A673 (cell line): ENCODE measurements at places on chromosomes 16 and 17.

- DNase-seq = no peak
These were observed 21.1 kb upstream of the JPT2 start for GRCh38 chr16:1656808-1657617.

DNA sequence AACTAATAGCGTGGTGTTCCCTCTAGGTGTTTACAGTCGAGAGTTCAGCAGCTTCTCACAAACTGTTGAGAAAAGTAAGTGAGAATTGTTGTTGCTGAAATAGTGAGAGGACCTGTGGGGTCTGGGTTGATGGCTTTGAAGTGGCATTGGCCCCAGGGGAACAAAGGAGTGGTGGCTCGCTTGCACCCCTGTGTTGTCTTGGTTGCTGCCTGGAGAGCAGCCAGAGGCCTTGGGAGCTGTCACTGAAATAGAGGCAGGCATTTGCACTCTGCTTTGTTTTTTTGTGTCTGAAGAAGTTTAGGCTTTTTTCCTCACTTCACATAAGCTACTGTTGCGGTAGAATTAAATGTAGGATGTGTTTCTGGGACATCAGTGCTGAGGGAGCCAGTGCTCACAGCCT, 36.8 kb downstream of the PRMT7 start:
- no peak for DNase-seq

DNA sequence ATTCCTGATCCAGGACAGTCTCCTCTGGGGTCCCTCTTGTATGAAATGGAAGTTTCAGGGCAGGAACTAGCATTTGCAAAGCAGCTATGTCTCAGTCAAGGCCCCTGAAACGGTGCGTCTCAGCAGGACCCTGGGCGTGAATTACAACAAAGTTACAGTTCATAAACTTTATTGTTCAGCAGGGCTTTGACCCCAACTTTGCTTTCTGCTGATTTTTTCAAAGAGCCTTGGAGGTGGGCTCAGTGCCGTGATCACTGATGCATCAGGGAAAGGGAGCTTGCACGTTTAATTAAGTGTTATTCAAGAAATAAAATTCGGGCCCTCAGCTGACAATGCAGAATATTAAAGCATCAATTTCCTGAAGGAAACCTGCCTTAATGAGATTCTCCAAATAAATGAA, 260.1 kb upstream of the C16orf82 start:
- no peak for DNase-seq

GRCh38 chr17:42720996-42721583, 23.8 kb downstream of the EZH1 start:
- peak; percentile 57 for DNase-seq

DNA sequence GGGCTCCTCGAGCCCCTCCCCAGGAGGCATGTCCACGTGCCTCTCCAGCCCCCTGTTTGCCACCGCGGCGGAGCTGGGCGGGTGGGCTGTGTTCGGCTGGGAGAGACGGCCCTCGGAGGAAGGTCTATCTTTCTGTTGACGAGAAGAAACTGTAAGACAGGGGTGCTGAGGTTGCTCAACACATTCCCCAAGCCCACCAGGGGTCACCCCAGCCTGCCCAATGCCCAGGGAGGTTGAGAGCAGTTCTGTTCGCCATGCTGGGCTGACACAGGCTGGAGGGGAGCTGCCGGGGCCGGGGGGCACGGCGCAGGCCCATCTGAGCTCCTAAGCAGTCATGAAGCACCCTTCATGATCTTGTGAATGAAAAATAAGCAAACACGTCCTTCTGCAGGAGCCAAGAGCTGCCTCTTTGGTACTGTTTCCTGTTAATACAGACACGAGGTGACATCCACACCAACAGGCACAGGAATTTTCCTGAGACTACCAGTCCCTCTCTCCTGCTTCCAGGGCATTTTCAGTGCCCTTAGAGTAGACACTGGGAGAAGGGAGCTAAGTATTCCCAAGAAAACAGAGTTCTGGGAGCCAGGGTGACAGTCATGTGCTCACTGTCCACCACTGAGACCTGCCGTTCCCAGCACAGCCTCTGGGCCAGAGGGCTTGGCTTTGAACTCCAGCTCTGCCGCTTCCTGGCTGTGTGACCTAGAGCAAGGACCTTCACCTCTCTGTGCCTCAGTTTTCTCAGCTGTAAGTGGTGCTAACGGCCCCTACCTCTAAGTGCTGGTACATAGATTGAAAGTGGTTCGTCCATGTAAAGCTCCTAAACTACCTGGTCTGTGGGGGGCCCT, 9.2 kb downstream of the UBALD2 start:
- DNase-seq = no peak

GRCh38 chr16:11507991-11508390, 78.7 kb downstream of the LITAF start:
- no peak for DNase-seq

- no peak for DNase-seq
These were observed 385.8 kb upstream of the MAF start for GRCh38 chr16:79986352-79986751.

- no peak for DNase-seq
These were observed 5.5 kb downstream of the SLC13A2 start for GRCh38 chr17:28478712-28479615.

DNA sequence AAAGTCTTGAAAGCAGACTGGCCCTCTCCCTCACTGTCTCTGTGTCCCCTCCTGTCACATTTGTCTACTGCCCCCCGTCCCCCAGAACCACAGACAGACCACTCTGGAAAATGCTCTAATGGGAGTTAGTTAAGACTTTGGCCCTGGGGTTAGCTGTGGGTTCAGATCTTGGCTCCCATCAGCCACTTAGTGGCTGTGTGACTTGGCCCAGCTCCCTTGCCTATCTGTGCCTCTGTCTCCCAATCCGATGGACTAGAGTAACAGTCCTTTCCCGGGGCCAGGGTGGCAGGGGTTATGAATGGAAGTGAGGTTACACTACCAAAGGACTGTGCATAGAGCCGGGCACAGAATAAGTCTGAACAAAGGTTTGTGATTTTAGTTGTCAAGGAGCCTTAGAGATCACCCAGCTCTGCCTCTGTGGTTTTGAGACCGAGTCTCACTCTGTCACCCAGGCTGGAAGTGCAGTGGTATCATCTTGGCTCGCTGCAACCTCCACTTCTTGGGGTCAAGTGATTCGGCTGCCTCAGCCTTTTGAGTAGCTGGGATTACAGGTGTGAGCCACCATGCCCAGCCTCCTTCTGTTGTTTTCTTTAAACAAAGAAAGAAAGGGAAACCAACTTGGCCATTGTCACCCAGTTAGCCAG, 23.7 kb downstream of the PPL start:
- DNase-seq = no peak

- no peak for DNase-seq
These were observed 112.6 kb downstream of the OR1D5 start for GRCh38 chr17:2950846-2951245.

DNA sequence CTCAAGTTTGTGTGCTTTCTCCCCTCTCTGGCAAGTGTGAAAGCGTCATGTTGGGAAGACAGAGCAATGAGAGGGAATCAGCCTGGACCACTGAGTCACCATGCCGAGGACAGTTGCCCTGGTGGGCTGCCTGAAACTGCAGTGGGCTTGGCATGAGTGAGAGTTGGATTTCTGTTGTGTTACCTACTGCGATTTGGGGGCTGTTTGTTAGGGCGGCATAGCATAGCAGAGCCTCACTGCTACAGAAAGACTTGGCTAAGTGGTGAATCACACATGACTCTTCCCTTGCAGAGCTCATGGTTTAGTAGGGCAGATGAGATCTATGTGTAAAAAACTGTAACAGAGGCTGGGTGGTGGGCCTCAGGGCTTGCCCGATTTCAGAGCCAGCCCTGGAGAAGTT, 324.6 kb downstream of the C16orf95 start:
- DNase-seq = no peak

- peak; percentile 12 for DNase-seq
These were observed 64.6 kb upstream of the CRHR1 start for GRCh38 chr17:45719335-45720071.

- DNase-seq = no peak
These were observed 839 bp upstream of the METRN start for GRCh38 chr16:714079-714478.

DNA sequence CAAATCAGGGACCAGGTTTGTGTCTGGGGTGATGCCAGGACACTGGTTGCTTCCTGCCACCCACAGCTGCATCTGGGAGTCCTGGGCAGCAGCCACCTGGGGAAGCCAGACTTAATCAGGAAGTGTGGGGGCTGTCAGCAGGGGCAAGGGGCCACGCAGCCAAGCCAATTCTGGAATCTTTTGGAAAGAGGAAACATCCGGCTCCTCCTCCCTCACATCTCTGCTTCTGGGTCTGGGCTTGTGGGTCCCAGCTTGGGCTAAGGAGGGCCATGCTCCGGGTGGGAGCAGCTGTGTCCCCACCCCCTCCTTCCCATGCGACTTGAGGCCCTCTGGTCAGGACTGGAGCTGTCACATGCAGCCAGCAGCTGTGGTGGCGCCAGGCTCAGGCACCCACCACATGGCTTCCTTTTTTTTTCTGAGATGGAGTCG, 37.0 kb upstream of the CCDC182 start:
- peak; percentile 88 for DNase-seq

GRCh38 chr16:73068541-73069401, 20.8 kb upstream of the ZFHX3 start:
- DNase-seq = peak; percentile 63

GRCh38 chr17:43810226-43810715, 22.7 kb downstream of the MPP3 start:
- no peak for DNase-seq

DNA sequence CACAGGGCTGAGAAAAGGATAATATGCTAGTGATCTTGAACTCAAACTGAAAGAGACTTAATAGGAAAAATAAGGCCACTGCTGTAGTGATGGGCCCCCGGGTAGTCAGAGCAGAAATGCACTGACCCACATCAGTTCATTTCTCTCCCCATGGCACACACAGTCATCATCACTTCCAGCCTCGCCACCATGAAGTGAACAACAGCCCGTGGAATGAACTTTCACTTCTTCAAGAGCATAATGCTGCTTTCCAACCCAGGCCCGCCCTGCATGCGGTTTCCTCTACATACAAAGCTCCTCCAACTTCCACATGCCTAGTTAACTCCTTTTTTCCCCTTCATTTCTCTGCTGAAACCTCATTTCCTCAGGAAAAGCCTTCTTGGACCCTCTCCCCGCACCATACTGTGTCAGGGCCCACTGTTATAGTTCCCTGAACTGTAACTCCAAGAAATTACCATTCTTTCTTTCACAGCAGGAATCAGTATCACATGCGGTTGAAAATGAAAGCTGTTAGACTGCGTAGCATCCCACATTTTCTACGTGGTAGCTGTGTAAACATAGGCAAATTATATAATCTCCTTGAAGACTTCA, 65.8 kb upstream of the SMIM36 start:
- DNase-seq = peak; percentile 59

DNA sequence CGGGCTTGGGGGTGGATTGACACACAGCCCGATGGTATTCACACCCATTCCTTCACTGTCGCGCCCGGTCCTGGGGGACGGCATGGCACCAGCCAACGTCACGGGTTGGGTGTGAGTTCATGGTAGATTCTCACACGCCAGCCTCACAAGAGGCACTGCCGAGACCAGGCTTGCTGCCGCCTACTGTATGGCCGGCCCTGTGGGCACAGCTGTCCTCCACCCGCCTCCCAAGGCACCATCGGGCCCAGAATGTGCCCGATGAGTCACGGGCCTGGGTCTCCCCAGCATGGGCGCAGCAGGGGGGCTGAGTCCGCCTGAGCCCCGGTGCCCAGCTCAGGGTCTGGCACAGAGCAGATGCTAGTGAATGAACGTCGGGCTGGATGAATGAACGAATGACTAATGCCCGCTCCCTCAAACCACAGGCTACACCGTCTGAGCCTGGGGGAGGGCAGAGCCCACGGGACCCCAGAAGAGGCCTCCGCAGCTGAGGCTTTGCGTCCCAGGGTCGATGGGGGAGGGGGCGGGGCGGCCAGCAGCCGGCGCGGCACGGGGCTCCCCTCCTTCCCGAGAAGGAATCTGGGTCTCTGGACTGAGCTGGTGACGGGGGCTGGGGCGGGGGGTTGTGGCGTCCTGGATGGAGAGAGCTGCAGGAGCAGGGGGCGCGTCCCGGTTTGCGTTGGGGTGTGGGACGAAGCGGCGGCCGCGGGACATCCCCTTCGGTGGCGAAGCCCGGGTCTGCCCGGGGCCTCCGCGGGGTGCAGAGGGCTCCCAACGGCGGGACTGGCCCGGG, 829 bp downstream of the PITPNM3 start:
- DNase-seq = no peak

DNA sequence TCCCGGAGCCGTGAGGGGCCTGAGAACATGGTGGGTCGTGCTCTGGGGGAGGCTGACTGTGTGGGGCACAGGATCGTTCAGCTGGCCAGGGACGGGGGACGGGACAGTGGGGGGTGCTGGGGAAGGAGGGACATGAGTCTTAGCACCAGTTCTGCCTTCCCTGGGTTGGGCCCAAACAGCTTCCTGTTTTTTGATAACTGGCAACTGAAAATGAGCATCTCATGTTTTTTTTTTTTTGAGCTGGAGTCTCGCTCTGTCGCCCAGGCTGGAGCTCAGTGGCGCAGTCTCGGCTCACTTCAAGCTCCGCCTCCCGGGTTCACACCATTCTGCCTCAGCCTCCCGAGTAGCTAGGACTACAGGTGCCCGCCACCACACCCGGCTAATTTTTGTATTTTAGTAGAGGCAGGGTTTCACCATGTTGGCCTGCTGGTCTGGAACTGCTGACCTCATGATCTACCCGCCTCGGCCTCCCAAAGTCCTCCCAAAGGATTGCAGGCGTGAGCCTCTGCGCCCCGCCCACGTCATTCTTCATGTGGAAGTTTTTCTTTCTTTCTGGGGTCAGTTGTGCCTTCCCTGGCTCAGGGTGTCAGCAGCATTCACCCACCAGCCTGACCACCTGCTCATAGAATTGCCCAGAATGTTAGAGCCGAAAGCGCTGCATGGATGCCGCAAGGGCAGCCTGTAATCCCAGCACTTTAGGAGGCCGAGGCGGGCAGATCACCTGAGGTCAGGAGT, 6.4 kb downstream of the ASPSCR1 start:
- DNase-seq = no peak

DNA sequence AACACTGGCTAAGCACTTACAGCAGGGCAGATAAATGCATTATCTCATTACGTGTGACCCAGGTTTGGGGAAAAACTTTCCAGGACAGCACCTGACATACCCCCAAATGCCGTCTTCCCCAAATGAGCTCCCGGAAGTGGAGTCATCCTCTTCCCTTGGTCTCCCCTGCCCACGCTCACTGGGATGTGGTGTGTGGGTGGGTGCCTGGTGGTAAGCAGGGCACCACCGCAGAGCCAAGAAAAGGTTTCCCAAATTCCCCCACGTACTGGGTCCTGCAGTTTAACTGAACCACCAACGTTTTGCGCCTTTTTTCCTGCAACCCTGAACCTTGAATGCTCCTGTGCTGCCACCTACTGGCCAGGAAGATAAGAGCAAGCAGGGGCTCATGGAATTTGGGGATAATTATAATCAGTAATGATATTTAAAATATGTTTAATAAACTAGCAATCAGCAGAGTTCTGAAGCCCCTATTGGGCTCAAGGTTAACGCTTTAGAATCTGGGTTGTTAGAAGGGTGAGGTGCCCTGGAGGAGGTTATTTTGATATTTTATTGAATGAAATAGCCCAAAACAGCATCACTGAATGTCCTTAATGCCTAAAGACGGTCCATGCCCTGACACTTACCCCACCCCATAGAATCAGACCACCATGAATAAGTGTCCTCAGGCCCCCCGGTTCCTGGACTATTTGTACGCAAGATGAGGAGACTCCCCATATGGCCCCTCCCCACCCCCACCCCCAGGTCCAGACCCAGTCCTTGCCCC, 8.0 kb downstream of the SPPL2C start:
- DNase-seq = peak; percentile 58

GRCh38 chr16:85923153-85924021, 24.4 kb downstream of the IRF8 start:
- DNase-seq = no peak
